ENCODE measurements at places on chromosomes 16 and 17. TPM values are rescaled to one million over a fixed set of nuclear protein-coding genes. Genes with fewer than 3 reads are reported as not detected.

CTF1 gene
- total RNA-seq, result 3.5 TPM

TNP2 gene
- total RNA-seq, result not detected

DNA sequence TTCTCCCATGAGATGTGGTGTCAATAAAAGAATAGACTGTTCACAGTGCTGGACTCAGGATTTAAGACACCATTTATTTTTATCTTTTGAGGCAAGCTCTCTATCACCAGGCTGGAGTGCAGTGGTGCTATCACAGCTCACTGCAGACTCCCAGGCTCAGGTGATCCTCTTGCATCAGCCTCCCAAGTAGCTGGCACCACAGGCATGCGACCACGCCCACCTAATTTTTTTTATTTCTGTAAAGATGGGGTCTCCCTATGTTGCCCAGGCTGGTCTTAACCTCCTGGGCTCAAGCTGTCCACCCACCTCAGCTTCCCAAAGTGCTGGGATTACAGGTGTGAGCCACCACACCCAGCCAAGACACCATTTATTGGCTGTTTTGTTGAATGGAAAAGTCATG lies 18.6 kb upstream of the DRG2 start:
- H3K27me3 ChIP-seq, result no peaks in the 10 kb centered on the region
- no peak for DNase-seq
- H3K4me1 ChIP-seq, result peaks cover 5% of the 10 kb centered on the region

CMIP gene
- 10.7 TPM for total RNA-seq

Measured in SJSA1 (cell line).